ENCODE measurements at places on chromosomes 3 and 15.

- DNase-seq, result no peak
Measured at GRCh38 chr15:40290918-40291574, 8.2 kb upstream of the ANKRD63 start.

DNA sequence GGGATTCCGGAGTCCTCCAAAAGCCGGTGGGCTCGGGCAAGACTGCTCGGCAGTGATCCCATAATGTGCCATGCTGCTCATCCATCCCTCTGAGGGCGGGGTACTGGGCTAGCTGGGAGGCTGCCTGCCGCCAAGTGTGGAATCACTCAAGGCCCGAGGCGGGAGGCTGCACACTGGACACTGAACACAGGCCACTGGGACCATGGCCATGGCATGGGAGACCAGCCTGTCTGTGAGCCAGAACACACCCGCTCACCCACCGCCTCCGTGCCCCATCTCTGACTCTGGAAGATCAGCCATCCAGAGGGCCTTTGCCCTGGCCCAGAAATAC lies 1.4 kb downstream of the C3orf22 start:
- DNase-seq, result no peak

- DNase-seq, result no peak
Measured at GRCh38 chr15:101256757-101257156, 4.9 kb upstream of the CHSY1 start.

DNA sequence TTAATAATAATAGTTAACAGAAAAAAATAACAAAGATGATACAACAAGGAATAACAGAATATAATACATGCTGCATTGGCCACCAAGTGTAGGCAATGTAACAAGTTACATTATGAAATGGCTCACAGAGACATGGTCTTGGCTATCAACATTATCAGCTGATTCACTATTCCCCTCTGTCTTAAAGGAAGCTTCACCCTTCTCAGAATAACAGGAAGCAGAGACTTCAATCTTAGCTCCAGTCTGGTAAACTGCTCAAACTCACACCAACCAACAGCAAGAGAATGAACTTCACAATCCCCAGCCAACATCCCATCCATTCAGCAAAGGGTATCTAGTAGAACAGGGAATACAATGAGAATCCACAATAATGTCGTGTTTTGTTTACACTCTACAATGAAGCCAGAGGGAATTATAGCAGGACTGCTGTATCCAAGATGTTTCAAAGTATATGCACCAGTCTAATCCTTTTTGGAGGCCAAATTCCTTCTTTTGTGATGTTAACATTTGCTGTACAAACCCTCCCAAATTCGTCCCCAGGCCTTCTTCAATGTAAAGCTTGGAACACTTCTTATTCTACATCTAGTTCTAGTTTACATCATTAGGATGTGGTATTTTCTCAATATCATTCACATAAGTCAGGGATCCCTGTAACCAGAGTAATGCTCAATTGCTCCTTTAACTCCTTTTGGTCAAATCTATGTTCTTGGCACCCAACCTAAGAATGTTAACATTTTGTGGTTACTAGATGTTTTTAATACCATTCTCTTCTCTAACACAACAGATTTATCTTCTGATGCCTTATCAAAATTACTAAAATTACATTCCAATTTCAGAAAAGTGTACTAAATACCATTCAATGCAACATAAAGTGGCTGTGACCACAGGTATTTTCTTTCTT lies 52.4 kb upstream of the CMSS1 start:
- no peak for DNase-seq

- DNase-seq, result no peak
Measured at GRCh38 chr3:144746631-144747030, 775.0 kb downstream of the DIPK2A start.

- no peak for DNase-seq
Measured at GRCh38 chr15:63928185-63928842, 94.6 kb upstream of the HERC1 start.

- DNase-seq, result no peak
Measured at GRCh38 chr3:171774521-171774920, 35.8 kb downstream of the PLD1 start.

DNA sequence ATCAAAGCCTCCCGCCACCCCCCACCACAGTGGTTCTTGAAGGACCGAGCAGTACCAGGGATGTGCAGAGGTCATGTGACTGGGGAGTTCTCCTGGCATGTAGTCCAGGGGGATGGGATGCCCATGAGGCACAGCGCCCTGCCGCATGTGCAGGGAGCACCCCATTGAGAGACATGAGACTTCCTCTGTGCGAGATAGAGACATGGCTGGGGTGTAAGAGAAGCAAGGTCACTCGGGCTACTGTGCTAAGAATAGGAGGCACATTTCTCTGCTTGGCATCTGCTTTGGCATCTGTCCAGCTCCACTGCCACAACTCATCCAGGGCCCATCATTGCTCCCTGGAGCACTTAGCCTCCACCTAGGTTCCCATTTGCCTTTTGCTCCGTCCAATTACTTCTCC lies 2.4 kb upstream of the CYP1A1 start:
- no peak for DNase-seq

GRCh38 chr3:58038675-58039292 lies 30.6 kb downstream of the FLNB start:
- no peak for DNase-seq

DNA sequence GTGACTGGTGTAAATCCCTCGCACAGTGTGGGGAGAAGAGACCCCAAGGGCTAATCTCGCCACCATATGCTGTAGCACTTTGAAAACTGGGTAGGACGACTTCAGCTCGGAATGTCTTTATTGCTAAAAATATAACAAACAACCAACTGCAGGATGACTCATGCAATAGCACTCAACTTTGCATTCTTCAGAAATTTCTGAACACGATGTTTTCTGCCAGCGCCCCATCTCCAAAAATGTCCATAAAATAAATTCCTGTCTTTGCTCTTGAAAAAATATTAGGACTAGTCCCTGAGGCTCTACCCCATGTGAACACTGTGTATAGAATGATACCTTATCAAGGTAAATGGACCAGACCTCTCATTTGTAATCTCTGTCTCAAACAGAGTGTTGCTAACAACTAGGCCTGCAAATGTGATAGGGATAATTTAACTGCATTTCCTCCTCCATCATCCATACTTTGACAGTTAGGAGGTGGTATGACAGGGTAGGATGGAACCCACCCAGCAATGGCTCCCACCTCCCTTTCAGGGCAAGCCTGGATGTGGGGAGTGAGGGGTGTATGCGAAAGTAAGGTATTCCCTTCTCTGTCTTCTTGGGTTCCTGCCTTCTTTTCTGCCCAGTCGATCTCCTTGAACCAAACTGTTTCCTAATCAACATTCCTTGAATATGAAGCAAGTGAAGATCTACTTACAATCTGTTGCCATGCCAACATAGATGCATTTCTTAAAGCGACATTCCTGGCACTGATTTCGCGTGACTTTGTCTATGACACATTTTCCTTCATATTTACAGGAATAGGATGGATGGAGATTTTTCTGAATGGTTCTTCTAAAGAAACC lies 201.1 kb downstream of the NR1D2 start:
- DNase-seq, result no peak

DNA sequence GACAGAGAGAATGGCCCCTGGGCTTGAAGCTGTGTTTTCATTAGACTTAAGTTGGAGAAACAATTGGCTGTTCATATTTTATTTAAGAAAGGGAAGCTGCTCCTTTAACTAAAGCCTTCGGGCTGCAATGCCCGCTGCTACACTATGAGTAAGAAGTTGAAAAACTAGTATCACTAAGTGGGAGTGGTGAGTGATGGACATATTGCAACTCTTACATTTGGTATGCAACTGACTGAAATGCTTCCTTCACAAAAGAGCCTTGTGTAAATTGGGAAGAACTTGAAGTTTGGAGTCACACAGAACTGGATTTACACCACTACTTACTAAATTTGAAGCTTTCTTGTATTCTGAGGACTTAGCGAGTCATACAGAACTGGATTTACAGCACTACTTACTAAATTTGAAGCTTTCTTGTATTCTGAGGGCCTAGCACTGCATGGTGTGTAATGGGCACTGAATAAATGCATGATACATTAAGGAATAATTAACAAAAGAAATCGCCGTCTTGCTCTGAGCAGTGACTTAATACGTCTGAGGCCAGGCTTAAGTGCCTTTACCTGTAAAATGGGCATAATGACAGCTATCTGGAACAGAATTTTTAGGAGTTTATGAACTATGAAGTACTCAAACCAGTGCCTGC lies 149.5 kb downstream of the RYR3 start:
- DNase-seq, result no peak

DNA sequence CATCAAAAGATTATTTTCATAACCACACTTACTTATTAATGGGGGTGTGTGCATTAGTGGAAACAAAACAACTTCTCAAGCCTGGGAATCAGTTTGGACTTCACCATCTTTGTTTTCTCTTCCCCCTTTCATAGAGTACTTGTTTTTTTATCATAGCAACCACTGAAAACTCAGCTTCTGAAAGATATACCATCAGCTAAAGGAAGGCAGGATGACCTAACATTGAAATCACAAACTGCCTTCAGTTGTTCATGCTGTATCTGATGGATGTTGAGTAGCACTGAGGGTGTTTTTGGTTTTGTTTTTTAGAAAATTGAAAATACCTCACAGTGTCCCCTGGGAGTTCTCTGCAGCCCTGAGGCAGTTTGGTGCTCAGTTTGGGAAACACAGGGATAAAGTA lies 46.5 kb downstream of the NEK10 start:
- DNase-seq, result no peak

GRCh38 chr15:86079508-86080266 lies at the start of gene AGBL1:
AGBL1 (plus strand) TSS chr15:86079871.
- no peak for DNase-seq

DNA sequence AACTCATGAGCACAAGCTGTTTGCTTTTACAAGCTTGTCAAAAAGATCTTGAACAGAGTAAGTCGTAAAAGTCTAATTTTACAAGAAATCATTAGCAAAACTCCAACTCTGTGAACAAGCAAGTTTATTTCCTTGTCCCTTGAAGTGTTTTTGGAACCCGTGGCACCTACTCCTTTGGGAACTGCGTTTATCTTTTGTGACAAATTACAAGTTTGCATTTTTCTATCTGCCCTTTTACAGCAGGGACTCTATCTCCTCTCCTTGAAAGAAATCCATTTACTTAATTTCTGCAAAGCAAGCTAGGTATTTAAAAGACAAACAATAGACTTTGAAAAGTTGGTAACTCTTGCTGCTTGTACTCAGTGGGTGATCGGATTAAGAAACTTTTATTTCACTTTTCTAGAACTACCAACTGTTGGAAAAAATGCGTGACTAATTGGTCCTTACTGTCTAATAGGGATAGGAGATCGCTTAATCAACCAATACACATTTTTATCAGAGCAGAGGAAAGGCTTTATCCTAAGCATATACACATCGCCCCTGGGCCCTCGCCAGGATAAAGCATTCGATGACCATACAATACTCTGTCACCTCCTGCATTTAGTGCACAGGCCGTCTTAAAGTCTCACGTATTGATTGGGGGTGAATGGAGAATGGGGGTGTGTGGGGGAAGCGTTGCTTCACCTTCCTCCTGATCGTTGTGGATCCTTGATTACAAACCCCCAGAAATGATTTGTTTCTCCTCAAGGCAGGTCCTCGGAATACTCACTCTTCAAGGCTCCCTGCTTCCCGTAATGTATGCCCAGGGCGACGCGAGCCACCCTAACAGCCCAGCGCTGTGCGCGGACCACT lies 1.7 kb downstream of the PRTG start:
- DNase-seq, result no peak

- no peak for DNase-seq
Measured at GRCh38 chr3:95271395-95271794, 1208.5 kb downstream of the NSUN3 start.

DNA sequence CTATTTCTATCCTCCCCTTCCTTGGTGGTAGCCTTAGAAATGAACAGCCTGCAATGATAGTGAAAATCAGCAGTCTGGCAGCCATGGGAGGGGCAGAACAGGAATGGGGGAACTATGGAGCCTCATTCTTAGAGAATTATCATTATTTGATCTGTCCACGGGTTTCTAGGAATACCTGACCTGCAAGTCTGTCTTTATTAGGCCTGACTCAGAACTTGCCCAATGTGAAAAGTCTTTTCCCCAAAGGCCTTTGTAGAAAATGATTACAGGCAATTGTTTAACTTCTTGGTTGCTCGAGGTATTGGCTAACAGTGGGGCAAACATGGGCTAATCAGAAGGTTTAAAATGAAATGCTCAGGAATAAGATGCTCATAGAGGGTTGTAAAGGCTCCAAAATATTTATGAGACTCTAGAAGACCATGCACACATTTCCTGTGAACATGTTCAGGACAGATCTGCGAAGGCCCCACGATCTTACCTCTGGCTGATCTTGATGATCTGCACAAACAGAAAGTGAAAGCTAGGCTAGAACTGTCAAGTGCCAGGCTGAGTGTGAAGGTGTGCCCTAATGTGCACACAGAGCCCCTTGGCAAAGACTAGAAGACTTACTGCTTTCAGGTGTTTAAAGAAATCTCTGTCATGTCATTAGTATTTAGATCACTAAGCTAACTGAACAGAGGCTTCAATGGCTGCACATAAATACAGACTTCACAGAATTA lies 39.6 kb upstream of the LAMP3 start:
- DNase-seq, result no peak

DNA sequence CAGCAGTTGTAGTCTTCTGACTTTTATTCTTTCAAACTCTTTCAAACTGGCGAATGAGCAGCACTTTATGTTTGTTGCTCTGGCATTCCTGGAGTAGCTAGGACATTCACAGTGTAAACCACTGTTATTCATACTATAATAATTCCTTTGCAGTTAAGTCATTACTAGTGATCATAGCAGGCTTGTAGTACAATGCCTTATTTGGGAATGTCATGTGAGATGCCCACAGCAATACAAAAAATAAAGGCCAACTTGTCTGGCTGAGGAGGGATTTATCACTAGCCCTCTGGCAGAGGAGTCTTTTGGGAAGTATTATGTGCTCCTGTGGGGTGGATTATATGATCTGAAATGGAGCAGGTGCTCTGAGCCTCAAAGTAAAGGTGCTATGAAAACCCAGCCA lies 197.2 kb downstream of the VGLL3 start:
- no peak for DNase-seq

DNA sequence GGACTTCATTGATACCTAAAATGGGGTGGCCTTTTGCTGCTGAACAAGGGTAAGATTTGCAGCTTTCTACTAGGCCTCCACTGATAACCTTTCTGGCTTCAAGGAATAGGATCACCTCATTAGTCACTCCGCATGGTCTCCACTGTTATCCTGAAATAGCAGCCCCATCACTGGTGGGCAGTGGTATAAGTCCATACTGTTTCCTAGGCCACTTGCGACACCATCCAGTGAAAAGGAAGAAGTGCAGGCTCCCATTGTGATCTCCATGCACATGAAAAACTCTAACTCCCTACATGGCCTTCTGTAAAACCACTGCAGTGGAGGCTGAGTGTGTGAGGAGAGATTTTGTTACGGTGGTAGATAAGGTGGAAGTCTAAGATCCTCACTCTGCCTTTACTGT lies 1455.9 kb downstream of the SI start:
- DNase-seq, result no peak

GRCh38 chr3:94896994-94897393 lies 834.1 kb downstream of the NSUN3 start:
- DNase-seq, result no peak

All from NCI-H187 (cell line).